Cortex of kidney (tissue), 1 donor: ENCODE measurements at places on chromosomes 4 and X.

- DNase-seq = no peak
These were observed 53.9 kb upstream of the KIAA1210 start for GRCh38 chrX:119181491-119181890.

GRCh38 chr4:74990276-74990875 lies 57.5 kb downstream of the PARM1 start:
- no peak for DNase-seq

DNA sequence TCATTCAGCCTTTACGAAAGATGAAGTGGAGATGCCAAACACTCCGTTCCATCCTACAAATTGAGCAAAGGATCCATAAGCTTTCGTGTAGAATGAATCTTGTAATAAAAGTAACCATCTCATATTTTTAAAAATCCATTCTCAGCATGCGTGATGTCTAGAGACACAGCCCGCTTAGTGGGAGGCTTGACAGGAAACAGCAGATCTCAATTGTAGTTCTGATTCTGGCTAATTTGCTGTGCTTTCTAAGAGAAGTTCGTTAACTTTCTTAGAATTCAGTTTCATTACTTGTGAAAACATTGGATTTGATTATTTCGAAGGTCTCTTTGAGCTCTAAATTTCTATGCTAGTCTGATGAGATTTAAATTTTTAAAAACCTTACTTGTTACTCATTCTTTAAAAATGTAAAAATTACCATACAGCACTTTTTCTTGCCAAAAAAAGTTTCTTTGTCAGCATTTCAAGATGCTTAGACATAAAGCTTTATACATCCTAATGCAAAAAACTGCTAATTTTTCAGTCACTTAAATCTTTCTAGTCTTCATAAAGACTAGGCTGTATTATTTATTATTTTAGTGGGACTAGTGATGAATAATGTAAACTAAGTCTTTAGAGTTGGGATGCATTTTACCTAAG lies 66.9 kb upstream of the NEIL3 start:
- DNase-seq = no peak

GRCh38 chr4:152909901-152910300 lies 26.2 kb upstream of the FHDC1 start:
- no peak for DNase-seq

- no peak for DNase-seq
These were observed 7.3 kb downstream of the GPRASP1 start for GRCh38 chrX:102658556-102658955.
